Left ventricle myocardium superior (tissue), 1 donor: ENCODE measurements at places on chromosomes 2 and 18.

- DNase-seq: no peak
These were observed 1566.6 kb upstream of the SLC39A10 start for GRCh38 chr2:194090251-194090905.

- DNase-seq: no peak
These were observed 1.2 kb downstream of the RAPH1 start for GRCh38 chr2:203533676-203534591.

- DNase-seq: no peak
These were observed 34.1 kb downstream of the BCL11A start for GRCh38 chr2:60519231-60519863.

GRCh38 chr2:18820966-18821365 lies 231.6 kb upstream of the NT5C1B start:
- no peak for DNase-seq

- DNase-seq: no peak
These were observed 37.8 kb downstream of the ATP6V1C2 start for GRCh38 chr2:10759151-10759714.

- DNase-seq: no peak
These were observed 48.4 kb downstream of the MAP2 start for GRCh38 chr2:209472112-209472832.

GRCh38 chr2:191885098-191885497 lies 38.2 kb upstream of the CAVIN2 start:
- no peak for DNase-seq

GRCh38 chr2:62029910-62030309 lies 124.4 kb downstream of the COMMD1 start:
- DNase-seq: no peak

DNA sequence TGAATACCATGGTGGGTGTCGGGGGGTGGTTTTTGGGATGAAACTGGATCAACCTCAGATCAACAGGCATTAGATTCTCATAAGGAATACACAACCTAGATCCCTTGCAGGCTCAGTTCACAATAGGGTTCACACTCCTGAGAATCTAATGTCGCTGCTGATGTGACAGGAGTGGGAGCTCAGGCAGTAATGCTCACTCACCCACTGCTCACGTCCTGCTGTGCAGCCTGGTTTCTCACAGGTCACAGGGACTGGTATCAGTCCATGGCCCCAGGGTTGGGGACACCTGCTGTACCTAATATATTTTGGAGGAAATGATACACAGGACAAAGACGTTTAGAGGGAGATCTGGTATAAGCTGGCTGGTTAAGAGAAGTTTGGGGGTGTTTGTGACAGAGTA lies 338.8 kb downstream of the PLCL1 start:
- no peak for DNase-seq
